CD8-positive, alpha-beta T cell (primary cell): ENCODE measurements at places on chromosomes 16 and 17. TPM values are rescaled to one million over a fixed set of nuclear protein-coding genes. Genes with fewer than 3 reads are reported as not detected.

DNA sequence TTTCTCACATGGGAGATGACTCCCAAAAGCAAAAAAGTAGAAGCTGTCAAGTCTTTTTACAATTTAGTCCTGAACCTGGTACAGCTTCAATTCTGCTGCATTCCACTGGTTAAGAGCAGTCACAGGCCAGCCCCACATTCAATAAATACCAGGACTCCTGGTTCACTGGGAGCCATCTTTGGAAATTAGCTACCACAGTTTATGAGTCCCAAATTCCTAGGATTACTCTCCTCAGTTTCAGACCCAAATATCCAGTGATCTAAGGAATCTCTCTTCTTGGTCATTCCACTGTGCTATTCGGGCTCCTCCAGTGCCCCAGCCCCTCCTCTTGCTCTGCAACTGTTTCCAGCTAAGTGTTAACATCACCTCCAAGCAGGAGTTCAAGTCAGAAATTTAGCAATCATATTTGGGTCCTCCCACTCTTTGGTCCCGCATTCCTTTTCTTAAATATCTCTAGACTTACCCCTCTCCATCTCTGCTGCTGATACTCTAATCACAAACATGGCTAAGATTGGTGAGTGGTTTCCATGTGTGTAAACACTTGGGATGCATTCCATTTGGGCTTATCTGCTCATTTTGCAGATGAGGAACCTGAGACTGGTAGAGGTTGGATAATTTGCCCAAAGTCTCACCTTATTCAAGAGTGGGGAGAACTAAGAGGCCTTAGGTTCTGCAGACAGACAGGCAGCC is 9.6 kb upstream of the WIPF2 start:
- DNase-seq, result no peak

DNA sequence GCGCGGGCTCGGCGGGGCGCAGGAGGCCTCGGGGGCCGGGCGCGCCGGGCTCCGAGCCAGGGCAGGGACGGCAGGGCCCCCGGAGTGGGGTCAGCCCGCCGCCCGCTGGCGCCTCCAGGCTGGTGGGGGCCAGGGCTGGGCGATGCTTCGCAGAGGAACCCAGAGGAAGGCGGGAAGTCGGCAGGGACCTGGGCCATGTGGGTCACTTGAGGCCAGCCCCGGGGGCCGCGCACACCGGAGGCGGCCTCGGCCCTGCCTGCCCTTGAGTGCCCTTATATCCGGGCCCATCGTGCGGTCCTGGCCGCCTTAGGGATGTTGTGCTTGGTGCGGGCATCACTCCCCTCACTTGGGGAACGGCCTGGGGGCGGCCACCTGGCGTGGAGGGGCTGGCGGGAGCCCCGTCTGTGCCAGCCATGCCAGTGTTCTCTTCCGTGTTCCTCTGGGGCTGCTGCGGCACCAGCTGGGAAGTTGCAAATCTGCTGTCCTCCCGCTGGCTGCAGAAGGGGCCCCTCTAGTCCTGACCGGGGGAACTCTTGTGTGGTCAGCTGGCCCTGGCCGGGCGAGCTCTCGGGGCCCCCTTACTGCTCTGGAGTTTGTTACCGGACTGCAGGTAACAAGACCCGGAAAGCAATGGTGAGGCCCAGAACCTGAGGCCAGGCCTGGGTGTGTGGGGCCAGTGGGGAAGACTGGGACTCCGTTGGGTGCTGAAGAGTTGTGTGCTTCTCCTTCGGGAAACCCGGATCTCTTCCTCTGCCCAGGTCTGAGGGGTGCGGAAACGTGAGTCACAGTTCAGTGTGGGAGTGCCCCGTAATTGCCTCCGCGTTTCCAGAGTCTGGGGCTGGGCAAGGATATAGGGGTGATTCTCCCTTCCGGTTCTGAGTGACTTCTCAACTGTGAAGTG is 849 bp downstream of the CAPN15 start:
- DNase-seq, result no peak

DNA sequence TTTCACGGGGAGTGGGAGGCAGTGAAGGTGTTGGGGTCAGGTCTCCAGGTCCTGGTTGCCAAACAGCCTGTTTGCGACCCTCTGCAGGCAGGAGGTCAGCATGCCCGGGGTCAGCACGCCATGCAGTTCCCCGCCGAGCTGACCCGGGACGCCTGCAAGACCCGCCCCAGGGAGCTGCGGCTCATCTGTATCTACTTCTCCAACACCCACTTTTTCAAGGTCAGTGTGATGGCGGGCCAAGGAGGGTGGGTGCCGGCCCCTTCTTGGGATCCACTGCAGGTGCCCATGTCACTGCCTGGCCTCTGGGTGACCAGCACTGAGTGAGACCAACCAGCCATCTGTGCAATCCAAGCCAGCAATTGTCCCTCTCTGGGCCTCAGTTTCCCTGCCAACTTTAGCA is 21.3 kb downstream of the ADGRG5 start:
- no peak for DNase-seq

DNA sequence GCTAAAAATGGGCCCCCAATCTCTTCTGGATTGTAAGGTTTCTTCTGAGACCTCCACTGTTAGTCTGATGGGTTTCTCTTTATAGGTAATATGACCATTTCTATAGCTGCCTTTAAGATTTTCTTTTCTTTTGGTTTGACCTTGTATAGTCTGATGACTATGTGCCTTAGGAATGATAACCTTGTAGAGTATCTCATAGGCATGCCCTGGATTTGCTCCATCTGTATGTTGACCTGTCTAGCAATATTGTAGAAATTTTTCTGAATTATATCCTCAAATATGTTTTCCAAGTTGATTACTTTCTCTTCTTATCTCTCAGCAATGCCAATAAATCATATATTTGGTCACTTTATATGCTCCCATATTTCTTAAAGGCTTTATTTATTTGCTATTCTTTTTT is 1403.8 kb upstream of the GOT2 start:
- no peak for DNase-seq

- no peak for DNase-seq
Observed at GRCh38 chr17:67575325-67575724, 142.4 kb upstream of the NOL11 start.

- DNase-seq, result no peak
Observed at GRCh38 chr17:15972497-15972951, 27.0 kb downstream of the ZSWIM7 start.

- no peak for DNase-seq
Observed at GRCh38 chr16:50293041-50293783, 26.9 kb downstream of the ADCY7 start.

DNA sequence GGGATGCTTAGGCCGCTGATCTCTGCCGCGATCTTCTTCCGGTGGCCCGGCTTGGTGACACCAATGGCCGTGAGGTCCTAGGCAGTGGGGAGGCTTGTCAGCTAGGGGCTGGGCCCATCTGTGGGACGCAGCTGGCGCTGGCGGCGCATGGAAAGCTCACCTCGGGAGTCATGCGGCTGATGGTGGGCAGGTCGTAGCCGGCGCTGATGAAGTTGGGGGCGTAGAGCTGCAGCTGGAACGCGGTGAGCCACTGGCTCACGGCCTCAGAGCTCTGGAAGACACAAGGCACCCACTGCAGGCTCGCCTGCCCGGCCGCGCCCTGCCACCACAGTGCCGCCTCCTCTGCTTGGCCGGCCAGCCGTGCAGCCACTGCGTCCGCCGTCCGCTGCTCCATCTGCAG is 12.7 kb downstream of the CASKIN1 start:
- no peak for DNase-seq

DNA sequence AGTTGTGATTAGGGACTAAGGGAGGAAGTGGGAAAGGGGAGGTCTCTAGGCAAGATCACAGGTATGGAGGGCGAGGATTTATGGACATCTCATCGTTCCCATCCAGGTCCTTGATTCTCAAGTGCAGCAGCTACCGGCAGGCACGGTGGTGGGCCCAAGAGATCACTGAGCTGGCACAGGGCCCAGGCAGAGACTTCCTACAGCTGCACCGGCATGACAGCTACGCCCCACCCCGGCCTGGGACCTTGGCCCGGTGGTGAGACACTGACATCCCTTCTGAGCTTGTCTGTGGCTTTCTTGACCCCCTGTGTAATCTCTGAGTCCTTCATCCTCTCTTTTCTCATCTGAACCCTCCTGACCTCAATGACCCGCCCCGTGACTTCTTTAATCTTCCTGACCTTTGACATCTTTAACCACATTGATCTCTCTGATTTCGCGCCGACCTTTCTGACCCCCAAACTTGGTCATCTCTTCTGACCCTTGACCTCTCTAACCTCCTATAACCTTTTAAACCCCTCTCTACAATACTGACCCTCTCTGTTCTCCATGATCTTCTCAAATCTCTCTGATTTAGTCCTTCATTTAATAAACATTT is 3.8 kb downstream of the PLD2 start:
- DNase-seq, result no peak

- DNase-seq, result no peak
Observed at GRCh38 chr17:69972251-69972650, 102.8 kb upstream of the KCNJ16 start.

GRCh38 chr17:30576326-30576861 is 99.2 kb downstream of the GOSR1 start:
- no peak for DNase-seq

GRCh38 chr16:27407133-27407532 is 5.2 kb downstream of the IL21R start:
- DNase-seq, result no peak

- DNase-seq, result no peak
Observed at GRCh38 chr17:76562734-76563148, 22.9 kb downstream of the PRCD start.

- no peak for DNase-seq
Observed at GRCh38 chr16:15031586-15031985, 24.3 kb downstream of the NTAN1 start.

GRCh38 chr16:77977339-77977738 is 45.0 kb upstream of the CLEC3A start:
- no peak for DNase-seq

GRCh38 chr17:74259667-74260524 is 14.1 kb upstream of the DNAI2 start:
- DNase-seq, result no peak

- no peak for DNase-seq
Observed at GRCh38 chr17:6100146-6100545, 30.0 kb downstream of the WSCD1 start.

The PALB2 gene
- total RNA-seq, result 5.6 TPM

The FAM171A2 gene
- total RNA-seq, result 0.44 TPM

The SCIMP gene
- total RNA-seq, result 0.14 TPM

The TK2 gene
- 4.4 TPM for total RNA-seq

The PRSS8 gene
- not detected for total RNA-seq

The ZNF423 gene
- not detected for total RNA-seq

The KRTAP2-3 gene
- not detected for total RNA-seq

The WNT9B gene
- not detected for total RNA-seq

The SNX20 gene
- total RNA-seq, result 18.6 TPM
